Fibroblast of skin of back (primary cell): ENCODE measurements at places on chromosomes 5 and 9.

- DNase-seq = no peak
Measured at GRCh38 chr9:121325387-121325786, 44.7 kb downstream of the STOM start.

DNA sequence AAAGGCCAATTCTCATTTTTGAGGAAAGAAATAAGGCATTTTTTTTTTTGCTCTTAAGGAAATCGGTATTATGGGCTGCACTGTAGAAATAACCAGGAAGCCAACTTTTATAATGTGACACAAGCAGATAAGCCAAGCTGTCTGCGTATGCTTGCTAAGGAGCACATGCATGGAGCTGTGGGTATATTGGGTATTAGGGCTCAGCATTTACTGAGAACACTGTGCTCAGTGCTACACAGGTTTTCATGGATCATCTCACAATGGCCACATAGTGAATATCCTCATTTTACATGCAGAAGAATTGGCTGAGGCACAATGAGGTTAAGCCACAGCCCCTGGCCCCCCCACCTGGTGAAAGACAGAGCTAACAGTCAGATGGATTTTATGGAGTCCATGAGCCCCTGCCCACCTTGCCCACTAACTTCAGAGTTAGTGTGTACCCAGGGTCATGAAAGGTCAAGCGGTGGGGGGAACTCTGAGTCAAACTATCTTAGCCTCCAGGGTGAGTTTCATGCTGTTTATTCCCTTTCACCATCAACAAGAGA lies 204.8 kb downstream of the SPATA31A6 start:
- DNase-seq = no peak

- no peak for DNase-seq
Measured at GRCh38 chr9:121836366-121836885, 185.0 kb downstream of the DAB2IP start.

DNA sequence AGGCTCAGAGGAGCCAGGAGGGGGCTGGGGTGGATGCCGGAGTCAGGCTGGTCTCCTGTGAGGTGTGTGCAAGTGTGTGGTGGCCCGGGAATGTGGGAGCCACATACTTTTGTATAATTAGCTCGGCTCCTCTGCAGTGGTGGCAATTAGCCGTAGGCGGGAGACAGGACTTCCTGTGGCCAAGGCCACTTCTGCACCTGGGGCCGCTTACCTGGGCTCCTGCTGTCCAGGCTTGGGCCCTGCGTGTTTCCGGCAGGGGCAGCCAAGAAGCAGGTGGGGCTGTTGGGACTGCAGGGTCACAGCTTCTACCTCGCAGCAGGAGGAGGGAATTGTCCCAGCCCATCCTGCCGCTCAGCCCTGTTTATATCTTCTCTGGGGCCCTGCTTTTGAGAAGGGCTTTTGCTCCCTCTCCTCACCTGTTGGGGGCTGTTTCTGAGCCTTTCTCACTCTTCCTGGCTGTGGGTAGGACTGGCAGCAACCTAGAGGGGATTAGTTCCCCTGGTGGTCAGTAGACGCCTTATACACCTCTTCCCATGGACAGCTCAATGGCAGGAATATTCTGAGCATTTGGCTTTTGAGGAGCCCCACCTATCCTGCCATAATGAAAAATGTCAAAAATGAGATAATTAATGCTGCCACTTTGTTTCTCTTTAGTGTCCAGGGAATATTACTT lies 145.4 kb upstream of the PITX1 start:
- DNase-seq = no peak

- DNase-seq = peak; percentile 47
Measured at GRCh38 chr5:139462586-139463276, at the start of gene ECSCR. Gene ECSCR, minus strand, starts transcription at chr5:139462743. Its CDS starts 73 bp downstream, at chr5:139462670.

GRCh38 chr9:121557581-121558447 lies 58.2 kb upstream of the GGTA1 start:
- peak; percentile 99 for DNase-seq

DNA sequence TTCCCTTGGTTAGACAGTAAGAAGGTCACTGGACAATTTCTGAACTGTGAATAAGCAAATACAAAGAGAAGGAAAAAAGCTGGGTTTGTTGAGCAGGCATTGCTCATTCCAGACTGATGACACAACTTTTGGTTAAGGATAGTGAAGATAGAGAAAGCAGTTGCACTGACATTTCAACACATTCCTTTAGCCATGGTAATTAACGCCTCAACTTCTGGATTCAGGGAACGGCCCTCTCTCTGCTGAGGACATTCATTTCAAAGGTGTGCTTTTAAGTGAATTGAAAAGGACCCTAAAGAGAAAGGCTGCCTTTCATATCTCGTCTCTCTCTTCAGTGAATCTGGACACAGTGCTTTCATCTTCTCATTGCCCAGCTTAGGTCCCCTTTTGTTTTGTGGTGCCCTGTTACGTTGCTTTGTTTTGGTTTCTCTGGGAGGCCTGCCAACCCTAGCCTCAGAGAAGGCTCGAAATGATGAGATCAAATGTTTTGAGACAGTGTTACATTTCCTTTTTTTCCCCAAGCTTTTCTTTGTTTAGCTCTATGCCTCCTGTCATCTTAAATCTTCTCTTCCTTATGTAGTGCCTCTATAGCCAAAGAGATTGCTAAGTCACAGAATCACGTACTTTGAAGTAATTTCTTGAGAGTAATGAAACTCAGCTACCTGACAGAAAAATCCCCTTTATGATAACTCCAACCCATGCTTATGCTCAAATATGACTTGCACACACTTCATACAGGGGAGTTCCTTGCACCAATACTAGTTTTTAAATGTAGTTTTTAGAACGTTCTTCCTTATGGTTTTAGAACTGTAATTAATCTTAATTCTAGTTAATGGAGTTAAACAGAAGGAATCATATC lies 94.4 kb upstream of the IFNE start:
- DNase-seq = peak; percentile 96

DNA sequence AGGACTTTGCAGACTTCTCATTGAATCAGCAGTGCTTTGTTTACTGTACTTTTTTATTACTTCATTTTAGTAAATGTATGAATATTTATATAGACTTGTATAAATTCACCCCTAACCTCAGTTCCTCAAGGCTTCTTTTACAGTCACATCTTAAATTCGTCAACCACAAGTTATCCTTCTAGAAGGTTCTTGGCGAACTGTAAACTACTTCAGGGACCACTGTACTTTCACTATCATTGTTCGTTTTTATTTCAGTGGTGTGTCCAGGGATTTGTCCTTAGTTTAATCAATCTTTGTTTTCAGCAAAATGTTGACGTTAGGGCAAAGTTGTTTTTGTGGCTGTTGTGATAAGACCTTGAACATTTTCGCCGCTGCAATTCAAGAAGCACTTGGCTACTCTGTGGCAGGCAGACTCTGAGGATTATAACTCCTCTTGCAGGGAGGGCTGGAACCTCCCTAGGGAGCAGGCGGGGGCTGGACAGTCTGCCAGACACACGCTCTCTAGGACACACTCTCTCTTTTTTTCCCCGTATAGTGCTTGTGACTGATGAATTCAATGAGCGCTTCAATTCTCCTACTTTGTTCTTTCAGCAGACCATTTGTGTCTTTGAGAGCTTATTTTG lies 252.8 kb downstream of the FBXL7 start:
- peak; percentile 60 for DNase-seq

GRCh38 chr5:1655496-1656270 lies 131.9 kb upstream of the LPCAT1 start:
- DNase-seq = no peak

- DNase-seq = peak; percentile 92
Measured at GRCh38 chr9:80874276-80874675, 815.1 kb downstream of the TLE1 start.

- no peak for DNase-seq
Measured at GRCh38 chr9:110447476-110447875, 109.8 kb upstream of the TXNDC8 start.

DNA sequence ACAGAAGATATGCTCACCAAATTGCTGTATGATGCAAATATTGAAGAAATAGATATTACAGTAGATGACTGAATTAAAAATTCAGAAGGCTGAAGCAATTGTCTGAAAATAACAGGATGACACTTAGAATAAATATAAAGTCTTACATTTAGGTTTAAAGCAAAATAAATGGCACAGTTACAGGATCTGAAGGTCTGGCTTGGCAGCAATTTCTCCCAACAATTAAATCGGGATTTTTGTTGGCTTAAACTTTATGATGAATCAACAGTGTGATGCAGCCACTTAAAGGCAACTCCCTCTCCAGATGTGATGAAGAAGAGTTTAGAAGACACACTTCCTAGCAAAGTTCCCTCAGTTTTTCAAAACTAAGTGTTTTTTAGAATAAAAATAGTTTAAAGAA lies 80.5 kb downstream of the NREP start:
- peak; percentile 58 for DNase-seq

DNA sequence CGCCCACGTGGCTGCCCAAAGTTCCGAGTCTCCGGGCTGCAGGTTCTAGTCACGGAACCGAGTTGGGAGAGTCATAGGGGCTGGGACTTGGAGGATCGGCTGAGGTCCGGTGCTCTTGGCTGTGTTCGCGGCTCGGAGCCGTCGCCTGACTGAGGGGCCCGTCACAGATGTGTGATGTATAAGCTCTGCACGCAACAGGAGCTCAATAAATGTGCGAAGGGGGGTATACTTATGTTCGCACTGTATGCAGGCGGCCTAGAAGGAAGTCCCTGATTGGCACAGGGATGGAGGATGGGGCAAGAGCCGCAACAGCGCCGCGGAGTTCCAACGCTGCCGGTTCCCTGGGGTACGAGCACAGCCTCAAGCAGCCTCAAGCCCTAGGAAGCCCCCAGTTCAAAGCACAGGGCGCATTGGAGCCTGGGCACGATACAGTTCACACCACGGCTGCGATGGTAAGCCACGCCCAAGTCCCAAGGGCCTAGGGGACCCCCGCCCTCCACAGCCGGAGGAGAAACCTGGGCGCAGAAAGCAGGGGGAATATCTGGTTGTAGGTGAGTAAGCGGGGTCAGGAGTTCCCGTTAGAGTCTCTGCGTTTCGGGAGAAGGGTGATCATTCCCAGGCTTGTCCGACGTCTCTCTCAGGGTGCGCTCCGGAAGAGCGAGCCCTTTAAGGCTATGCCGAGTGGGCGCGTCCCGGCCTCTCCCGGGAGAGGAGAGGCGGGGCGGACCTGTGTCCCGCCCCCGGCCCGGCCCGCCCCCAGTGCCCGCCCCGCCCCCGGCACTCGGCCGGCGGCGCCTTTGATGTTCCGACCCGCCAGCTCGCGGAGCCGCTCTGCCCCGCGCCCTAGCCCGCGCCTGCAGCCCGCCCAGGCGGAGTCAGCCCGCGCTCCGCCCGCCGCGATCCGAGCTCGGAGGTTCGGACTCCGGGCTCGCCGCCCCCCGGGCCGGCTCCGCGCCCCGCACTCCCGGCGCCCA lies at the start of gene TCF7:
Gene TCF7 (plus strand): TSS at position 780 of the 974 bp plus-strand sequence. CDS start 226 bp downstream, outside the sequence.
- peak; percentile 76 for DNase-seq

- DNase-seq = peak; percentile 18
Measured at GRCh38 chr9:557601-558201, 283.8 kb upstream of the DMRT1 start.

GRCh38 chr5:131783357-131783756 lies 13.5 kb downstream of the FNIP1 start:
- no peak for DNase-seq

DNA sequence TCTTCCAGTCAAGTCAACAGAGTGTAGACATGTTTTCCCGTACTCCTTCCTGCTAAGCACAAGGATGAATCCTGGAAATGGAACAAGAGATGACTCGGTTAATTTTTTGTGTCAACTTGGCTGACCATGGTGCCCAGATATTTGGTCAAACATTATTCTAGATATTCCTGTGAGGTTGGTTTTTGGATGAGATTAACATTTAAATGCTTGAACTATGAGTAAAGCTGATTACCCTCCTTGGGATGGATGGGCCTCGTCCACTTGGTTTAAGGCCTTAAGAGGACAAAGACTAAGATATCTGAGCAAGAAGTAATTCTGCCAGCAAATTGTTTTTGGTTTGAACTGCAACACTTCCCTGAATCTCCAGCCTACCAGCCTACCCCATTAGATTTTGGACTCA lies 338.1 kb upstream of the MSX2 start:
- peak; percentile 85 for DNase-seq

GRCh38 chr5:97836816-97837215 lies 653.8 kb upstream of the RIOK2 start:
- DNase-seq = no peak

- peak; percentile 62 for DNase-seq
Measured at GRCh38 chr5:131536211-131536826, 98.7 kb downstream of the RAPGEF6 start.

DNA sequence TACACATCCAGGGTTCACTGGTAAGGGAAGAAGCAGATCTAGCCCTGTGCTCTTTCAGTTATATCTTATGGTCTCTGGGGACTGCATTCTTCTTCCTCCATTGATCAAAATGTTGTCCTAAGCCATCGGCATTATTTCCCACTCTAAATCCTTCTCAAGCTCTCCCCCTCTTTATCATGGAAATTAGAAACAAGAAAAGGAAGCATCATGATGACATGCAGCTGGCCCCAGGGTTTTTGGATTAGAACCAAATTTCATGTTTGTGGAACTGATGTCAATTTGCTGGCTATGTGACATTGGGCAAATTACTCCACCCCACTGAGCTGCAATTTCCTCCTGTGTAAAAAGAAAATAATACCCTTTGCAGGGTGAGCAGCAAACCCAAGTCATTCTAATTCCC lies 39.5 kb downstream of the MFAP3 start:
- peak; percentile 16 for DNase-seq

DNA sequence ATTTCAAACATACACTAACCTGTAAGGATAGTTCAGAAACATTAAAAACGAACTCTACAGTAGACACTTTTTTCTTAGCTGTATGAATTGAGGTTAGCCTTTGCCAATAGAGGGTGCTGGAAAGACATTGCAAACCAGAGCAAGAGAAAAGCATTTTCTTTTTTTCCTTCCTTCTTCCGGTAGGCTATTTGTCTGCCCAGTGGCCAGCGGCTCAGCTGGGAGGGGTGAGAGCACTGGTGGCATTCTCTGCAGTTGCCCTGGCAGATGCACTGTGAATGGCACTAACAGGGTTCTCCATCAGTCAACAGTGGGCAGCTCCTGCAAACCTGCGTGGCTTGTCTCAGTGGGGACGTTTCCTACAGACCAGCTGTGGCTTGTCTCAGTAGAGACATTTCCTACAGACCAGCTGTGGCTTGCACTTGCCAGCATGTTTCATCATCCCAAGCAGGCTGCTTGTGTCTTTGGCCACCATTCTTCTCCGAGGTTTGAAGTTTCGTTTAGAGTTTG lies 984.5 kb upstream of the CDH18 start:
- DNase-seq = peak; percentile 18

GRCh38 chr9:101307524-101308213 lies 77.1 kb downstream of the BAAT start:
- DNase-seq = no peak

DNA sequence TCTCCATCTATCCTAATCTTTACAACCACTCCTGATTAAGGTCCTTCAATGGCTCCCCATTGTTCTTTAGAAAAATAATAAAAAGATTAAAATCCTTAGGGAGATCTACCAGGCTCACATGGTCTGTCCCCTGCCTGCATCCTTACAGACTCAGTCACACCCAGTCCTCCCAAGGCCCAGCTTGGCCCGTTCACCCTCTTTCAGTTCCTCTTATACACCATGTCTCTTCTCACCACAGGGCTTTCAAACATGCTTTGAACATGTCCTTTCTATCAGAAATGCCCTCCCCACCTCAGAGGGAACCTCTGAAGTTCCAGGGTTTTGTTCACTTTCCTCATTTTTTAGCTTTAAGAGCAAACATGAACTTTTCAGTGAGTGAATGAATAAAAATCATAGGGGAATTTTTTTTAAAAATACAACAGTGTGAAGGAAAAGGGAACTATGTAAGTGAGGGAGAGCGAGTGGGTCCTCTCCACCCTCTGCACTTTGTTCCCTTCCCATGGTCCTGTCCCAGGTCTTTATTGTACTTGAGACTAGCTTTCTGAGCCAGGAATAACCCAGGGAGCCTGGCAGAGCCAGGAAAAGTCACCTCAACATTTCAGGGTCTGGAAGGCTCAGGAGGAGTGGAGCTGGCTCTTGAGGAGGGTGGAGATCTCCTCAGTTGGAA lies 55.3 kb downstream of the TRPC7 start:
- no peak for DNase-seq

GRCh38 chr5:172248637-172249036 lies 34.9 kb downstream of the UBTD2 start:
- no peak for DNase-seq
